ENCODE measurements at places on chromosomes 7 and 10. TPM values are rescaled to one million over a fixed set of nuclear protein-coding genes. Genes with fewer than 3 reads are reported as not detected.
A peak's percentile ranks its signal among the peaks of the same experiment; 100 is the strongest.

- H3K4me3 ChIP-seq = no peak overlapping the region
- DNase-seq = peak; percentile 89
- H3K36me3 ChIP-seq = no peaks in the 10 kb centered on the region
- H3K4me1 ChIP-seq = peaks cover 14% of the 10 kb centered on the region
- no peak overlapping the region for H3K27ac ChIP-seq
Observed at GRCh38 chr10:77899080-77899477, 27.5 kb downstream of the DLG5 start.

LAMTOR4 gene
- total RNA-seq = 63.7 TPM

- H3K4me3 ChIP-seq = no peak overlapping the region
- DNase-seq = no peak
- peaks cover 3% of the 10 kb centered on the region for H3K27me3 ChIP-seq
- H3K4me1 ChIP-seq = peaks cover 11% of the 10 kb centered on the region
Observed at GRCh38 chr10:28256776-28257175, 46.1 kb downstream of the MPP7 start.

DNA sequence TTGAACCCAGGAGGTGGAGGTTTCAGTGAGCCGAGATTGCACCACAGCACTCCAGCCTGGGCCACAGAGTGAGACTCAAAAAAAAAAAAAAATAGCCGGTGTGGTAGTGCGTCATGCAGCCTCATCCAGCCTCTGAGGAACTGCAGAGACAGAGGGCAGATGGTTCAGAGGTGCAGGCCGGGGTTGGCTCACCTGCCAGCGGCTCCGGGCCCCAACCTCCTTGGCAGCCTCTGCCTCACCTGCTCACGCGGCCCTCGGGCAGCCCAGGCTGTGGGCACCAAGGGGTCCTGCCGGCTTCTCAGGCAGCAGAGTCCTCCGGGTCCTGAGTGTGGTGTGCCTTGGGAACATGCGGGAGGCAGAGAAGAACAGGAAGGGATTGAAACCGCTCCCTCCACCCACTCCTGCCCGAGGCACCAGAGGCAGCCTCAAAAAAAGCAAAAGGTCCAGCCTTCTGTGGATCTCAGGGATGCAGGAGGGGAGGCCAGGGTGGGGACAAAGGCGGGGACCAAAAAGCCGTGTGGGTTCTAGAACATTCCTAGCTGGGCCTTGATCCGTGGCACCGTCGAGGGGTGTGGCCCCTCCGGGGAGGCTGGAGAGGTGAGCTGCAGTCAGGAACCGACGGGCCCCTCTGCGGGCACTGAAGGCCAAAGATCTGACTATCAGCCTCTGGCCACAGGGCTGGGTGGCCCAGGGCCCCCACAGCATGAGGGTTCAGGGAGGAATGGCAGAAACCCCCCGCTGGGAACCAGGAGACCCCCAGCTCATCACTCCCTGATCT lies 55.4 kb upstream of the DNAJB6 start:
- no peak overlapping the region for H3K4me3 ChIP-seq
- H3K27ac ChIP-seq = no peak overlapping the region
- DNase-seq = peak; percentile 85

ANKIB1 gene
- 93.7 TPM for total RNA-seq

DNA sequence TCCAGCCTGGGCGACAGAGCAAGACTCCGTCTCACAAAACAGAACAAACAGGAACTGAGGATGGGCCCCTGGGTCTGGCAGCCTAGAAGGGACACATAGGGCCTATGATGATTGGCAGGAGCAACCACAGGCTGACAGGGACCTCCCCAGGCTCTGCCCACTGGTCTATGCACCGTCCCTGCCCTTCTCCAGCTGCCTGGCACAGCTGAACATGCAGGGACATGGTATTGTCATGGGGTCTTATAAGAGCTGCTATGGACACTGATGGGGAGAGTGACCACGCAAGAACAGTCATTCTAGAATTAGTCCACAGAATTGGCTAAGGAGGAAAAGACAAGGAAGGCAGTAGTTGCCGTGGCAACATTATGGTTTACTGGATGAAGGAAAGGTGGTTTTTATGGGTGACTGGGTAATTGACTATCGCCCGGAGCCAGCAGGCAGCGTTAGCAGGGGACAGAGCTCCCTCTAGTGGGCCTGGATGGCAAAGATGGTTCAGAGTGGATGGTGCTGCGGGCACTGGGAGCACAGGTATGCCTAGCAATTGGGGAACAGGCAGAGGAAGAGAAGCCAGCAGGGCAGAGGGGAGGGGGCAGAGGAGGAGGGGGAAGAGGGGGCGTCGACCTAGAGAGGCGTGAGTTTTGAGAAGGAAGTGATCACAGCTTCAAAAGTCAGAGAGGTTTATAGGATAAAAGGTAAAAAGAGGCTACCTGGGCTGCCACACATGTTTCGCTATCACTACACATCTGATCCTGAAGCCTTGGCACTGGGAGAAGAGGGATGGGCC lies 7.8 kb upstream of the TRIM56 start:
- H3K36me3 ChIP-seq = no peaks in the 10 kb centered on the region
- peak; percentile 94 for DNase-seq
- H3K27me3 ChIP-seq = peaks cover 1% of the 10 kb centered on the region
- H3K27ac ChIP-seq = no peak overlapping the region
- H3K4me1 ChIP-seq = no peaks in the 10 kb centered on the region

GRCh38 chr10:77371421-77371820 lies 266.2 kb downstream of the KCNMA1 start:
- H3K27ac ChIP-seq = no peak overlapping the region
- H3K27me3 ChIP-seq = no peaks in the 10 kb centered on the region
- DNase-seq = no peak

WNT8B gene
- total RNA-seq = not detected

GRCh38 chr10:29583674-29584073 lies 51.1 kb downstream of the SVIL start:
- peak; percentile 9 for DNase-seq
- H3K4me1 ChIP-seq = peaks cover 22% of the 10 kb centered on the region
- H3K27ac ChIP-seq = peak overlapping the region; percentile 76
- H3K27me3 ChIP-seq = no peaks in the 10 kb centered on the region
- H3K36me3 ChIP-seq = no peaks in the 10 kb centered on the region
- H3K4me3 ChIP-seq = no peak overlapping the region

- no peak for DNase-seq
- no peaks in the 10 kb centered on the region for H3K27me3 ChIP-seq
- no peak overlapping the region for H3K27ac ChIP-seq
- H3K4me3 ChIP-seq = no peak overlapping the region
Observed at GRCh38 chr7:144436500-144436899, 33.0 kb upstream of the NOBOX start.

- H3K27ac ChIP-seq = no peak overlapping the region
- H3K4me1 ChIP-seq = no peaks in the 10 kb centered on the region
- H3K4me3 ChIP-seq = no peak overlapping the region
- peaks cover 4% of the 10 kb centered on the region for H3K27me3 ChIP-seq
- no peak for DNase-seq
Observed at GRCh38 chr10:48778193-48778857, 93.7 kb downstream of the WDFY4 start.

DNA sequence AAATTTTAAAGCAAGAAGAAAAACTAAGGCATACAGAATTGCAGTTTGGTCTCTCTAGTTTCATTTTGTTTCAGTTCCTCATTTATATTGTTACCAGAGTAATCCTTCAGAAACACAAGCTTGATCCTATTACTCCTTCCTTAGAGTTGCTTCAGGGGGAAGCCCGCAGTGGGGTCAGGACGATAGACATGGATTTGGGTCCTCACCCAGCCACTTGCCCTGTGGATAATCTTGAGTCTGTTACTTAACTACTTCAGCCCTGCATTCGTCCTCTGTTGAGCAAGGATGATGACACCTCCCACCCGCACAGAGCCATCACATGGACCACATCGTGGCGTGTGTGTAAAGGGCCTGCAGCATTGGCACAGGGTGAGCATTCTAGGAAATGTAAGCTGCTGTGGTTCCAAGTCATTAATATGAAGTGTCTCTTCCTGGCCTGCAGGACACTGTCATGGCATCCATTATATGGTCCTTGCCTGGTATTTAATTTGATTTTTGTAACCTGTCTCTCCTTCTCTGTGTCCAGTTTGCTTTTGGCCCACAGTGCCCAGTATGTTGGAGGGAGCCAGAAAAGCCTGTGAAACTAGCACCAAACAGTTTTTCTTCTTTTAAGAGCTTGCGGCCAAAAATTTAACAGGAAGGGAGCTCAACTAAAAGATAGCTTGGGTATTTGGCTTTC lies 111.2 kb downstream of the EEPD1 start:
- no peak overlapping the region for H3K4me3 ChIP-seq
- H3K36me3 ChIP-seq = no peaks in the 10 kb centered on the region
- DNase-seq = peak; percentile 23
- no peak overlapping the region for H3K27ac ChIP-seq
- peaks cover 11% of the 10 kb centered on the region for H3K4me1 ChIP-seq

DNA sequence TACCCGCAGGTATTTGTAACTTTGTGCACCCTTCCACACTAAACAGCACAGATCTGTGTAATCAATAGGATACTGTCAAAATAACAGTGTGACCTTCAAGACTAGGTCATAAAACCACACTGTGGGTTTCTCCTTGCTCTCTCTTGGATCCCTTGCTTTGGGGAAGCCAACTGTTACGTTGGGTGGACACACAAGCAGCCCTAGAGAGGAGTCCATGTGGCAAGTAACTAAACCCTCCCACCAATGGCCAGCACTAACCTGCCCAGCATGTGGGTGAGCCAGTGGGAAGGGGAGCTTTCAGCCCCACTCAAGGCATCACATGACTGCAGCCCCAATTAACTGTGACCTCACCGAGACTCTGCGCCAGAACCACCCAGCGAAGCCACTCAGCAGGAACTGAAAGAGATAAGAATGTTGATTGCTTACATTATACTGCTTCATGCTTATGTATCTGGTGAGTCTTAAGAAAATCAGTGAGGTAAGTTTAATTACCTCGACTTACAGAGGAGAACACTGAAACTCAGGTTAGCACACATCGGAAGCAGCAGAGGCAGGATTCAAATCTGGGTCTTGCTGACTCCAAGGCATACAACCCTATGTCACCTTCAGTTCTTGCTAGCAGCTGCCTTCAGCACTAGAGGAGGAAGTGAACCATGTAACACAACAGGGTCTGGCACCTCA lies 9.4 kb upstream of the ZC3HAV1 start:
- no peak overlapping the region for H3K27ac ChIP-seq
- DNase-seq = no peak
- H3K4me1 ChIP-seq = no peaks in the 10 kb centered on the region
- no peak overlapping the region for H3K4me3 ChIP-seq

DNA sequence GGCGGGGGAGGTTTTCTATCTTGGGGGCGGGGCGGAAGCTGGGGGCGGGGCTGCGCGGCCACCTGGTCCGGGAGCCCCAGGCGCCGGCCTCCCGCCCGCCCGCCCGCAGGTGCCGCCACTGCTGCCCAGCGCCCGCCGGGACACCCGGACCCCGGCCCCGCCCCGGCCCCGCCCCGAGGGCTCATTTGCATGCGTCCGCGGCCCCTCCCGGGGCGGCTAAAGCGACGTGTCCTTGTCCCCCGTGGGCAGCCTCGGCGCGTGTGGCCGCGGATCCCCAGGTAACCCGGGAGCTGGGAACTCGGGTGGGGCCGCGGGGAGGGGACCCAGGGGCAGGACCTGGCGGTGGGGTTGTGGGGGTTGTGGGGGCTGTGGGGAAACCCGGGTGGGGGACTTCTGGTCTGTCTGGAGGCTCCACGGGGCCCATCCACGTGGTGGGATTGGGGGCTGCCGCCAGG lies at the start of gene BHLHA15:
Gene BHLHA15 (plus strand): TSS at position 219 of the 455 bp plus-strand sequence. CDS start 871 bp downstream, outside the sequence.
- H3K4me1 ChIP-seq = no peaks in the 10 kb centered on the region
- DNase-seq = peak; percentile 95
- no peak within 1 kb of the TSS for H3K27ac ChIP-seq
- H3K4me3 ChIP-seq = peak within 1 kb of the TSS; percentile 65
- H3K27me3 ChIP-seq = no peaks in the 10 kb centered on the region

- H3K27ac ChIP-seq = peak overlapping the region; percentile 84
- peaks cover 33% of the 10 kb centered on the region for H3K4me1 ChIP-seq
- no peaks in the 10 kb centered on the region for H3K27me3 ChIP-seq
- H3K36me3 ChIP-seq = peaks cover 20% of the 10 kb centered on the region
- DNase-seq = peak; percentile 92
- H3K4me3 ChIP-seq = no peak overlapping the region
Observed at GRCh38 chr7:100087055-100087750, 1.6 kb upstream of the COPS6 start.

GRCh38 chr10:15341502-15342128 lies 29.5 kb downstream of the FAM171A1 start:
- H3K4me1 ChIP-seq = peaks cover 4% of the 10 kb centered on the region
- no peak for DNase-seq
- no peak overlapping the region for H3K4me3 ChIP-seq
- no peaks in the 10 kb centered on the region for H3K27me3 ChIP-seq
- no peak overlapping the region for H3K27ac ChIP-seq

GRCh38 chr10:89929282-89930026 lies 228.1 kb downstream of the KIF20B start:
- no peaks in the 10 kb centered on the region for H3K36me3 ChIP-seq
- H3K4me3 ChIP-seq = no peak overlapping the region
- no peak overlapping the region for H3K27ac ChIP-seq
- H3K4me1 ChIP-seq = no peaks in the 10 kb centered on the region
- peaks cover 4% of the 10 kb centered on the region for H3K27me3 ChIP-seq

TMEM273 gene
- 0.59 TPM for total RNA-seq

GRCh38 chr10:126902157-126902556 lies 3.1 kb upstream of the DOCK1 start:
- no peak overlapping the region for H3K27ac ChIP-seq
- peaks cover 17% of the 10 kb centered on the region for H3K4me1 ChIP-seq
- H3K36me3 ChIP-seq = no peaks in the 10 kb centered on the region
- DNase-seq = peak; percentile 91
- H3K4me3 ChIP-seq = no peak overlapping the region

DNA sequence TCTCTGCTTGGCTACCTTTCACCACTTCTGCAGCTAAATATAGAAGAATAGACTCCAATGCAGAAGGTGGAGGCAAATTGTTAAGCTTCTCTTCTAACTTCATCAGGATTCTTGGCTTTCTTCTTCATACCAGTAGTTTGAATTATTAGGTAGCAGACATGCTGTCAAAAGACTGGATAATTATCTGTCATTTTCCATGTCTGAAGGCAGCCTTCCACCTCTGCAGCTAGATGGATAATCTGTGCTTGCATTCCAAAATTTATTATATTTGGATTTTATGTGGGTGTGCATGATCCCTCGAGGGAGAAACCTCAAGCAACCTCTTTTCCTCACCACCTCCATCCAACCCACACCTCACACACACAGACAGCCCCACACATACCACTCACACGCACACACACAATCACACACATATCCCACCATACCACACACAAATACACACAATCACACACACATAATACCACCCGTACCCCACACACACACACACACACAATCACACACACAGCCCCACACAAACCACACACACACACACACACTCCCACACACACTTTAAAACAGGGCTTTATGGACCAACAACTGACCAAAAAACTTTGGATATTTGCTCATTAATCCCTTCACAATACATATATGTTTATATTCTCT lies 145.0 kb downstream of the C7orf25 start:
- H3K36me3 ChIP-seq = no peaks in the 10 kb centered on the region
- H3K27ac ChIP-seq = no peak overlapping the region
- peaks cover 22% of the 10 kb centered on the region for H3K27me3 ChIP-seq
- H3K4me3 ChIP-seq = no peak overlapping the region
- H3K4me1 ChIP-seq = peaks cover 5% of the 10 kb centered on the region

ARPC1B gene
- total RNA-seq = 273 TPM

DNA sequence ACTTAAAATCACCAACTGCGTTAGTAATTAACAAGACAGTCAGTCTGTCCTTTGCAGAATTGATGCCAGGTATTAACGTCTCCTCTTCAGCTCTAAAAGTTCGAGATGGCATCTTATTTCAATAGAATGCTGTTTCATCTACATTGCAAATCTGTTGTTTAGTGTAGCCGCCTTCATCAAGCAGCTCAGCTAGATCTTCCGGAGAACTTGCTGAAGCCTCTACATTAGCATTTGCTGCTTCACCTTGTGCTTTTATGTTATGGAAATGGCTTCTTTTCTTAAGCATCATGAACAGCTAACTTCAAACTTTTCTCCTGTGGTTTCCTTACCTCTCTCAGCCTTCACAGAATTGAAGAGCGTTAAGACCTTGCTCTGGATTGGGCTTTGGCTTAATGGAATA lies 95.5 kb upstream of the FAM20C start:
- no peak overlapping the region for H3K4me3 ChIP-seq
- no peak for DNase-seq
- peaks cover 35% of the 10 kb centered on the region for H3K4me1 ChIP-seq
- no peak overlapping the region for H3K27ac ChIP-seq

Measured in osteoblast (primary cell).